ENCODE measurements at places on chromosomes 4 and X. TPM values are rescaled to one million over a fixed set of nuclear protein-coding genes. Genes with fewer than 3 reads are reported as not detected.

DNA sequence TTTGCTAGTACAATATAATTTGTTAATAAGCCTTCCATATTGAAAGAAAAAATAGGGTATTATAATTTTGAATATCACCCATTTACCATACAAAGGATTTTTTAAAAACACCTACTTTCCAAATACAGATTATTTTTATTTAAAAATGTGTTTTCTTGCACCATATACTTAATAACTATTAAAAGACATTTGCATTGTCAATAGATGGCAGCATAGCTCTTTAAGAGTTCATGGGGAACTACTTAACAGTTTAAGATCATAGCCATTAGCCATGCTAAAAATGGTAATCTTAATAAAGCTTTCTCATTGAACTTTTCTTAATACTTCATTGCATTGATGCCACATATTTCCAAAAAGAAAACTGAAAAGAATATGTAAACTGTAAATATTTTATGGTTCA, 1995.9 kb downstream of the C4orf33 start:
- peak; percentile 39 for DNase-seq

- no peak for DNase-seq
Measured at GRCh38 chr4:84677995-84678394, 95.1 kb downstream of the CDS1 start.

- no peak for DNase-seq
Measured at GRCh38 chr4:175953960-175954521, 111.6 kb upstream of the WDR17 start.

GAGE12J gene
- total RNA-seq, result not detected

NDST3 gene
- total RNA-seq, result 0.57 TPM

Measured in astrocyte (in vitro differentiated cells and primary cell).